ENCODE measurements at places on chromosomes 6 and 20. TPM values are rescaled to one million over a fixed set of nuclear protein-coding genes. Genes with fewer than 3 reads are reported as not detected.

GRCh38 chr6:98416027-98416426 lies 418.3 kb upstream of the POU3F2 start:
- DNase-seq: no peak
- H3K27me3 ChIP-seq: no peaks in the 10 kb centered on the region
- H3K36me3 ChIP-seq: no peaks in the 10 kb centered on the region
- H3K4me3 ChIP-seq: no peak overlapping the region
- no peak overlapping the region for H3K27ac ChIP-seq

- H3K36me3 ChIP-seq: no peaks in the 10 kb centered on the region
- H3K4me3 ChIP-seq: no peak overlapping the region
- DNase-seq: peak; percentile 29
- peak overlapping the region; percentile 5 for H3K27ac ChIP-seq
These were observed 59.6 kb upstream of the DDR1 start for GRCh38 chr6:30824698-30825097.

DNA sequence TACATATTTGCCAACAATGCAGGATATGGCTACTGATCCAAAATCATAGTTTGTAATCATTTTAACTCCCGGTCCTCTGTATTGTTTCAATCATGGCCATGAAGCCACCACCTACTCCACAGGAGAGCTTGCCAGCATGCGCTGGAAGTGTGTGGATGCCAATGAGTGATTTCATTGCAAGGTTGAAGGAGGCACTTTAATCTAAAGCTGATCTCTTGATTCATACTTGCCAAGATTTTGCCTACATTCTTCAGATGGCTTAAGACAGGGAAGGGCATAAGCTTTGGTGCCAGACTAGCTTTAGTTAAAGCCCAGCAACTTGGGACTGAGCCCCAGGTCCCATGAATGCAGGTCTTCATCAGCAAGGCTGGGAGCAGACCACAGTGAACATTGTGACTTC lies 58.8 kb downstream of the TPD52L1 start:
- no peaks in the 10 kb centered on the region for H3K36me3 ChIP-seq
- H3K4me1 ChIP-seq: no peaks in the 10 kb centered on the region
- no peak for DNase-seq
- H3K27ac ChIP-seq: no peak overlapping the region
- H3K4me3 ChIP-seq: no peak overlapping the region

DNA sequence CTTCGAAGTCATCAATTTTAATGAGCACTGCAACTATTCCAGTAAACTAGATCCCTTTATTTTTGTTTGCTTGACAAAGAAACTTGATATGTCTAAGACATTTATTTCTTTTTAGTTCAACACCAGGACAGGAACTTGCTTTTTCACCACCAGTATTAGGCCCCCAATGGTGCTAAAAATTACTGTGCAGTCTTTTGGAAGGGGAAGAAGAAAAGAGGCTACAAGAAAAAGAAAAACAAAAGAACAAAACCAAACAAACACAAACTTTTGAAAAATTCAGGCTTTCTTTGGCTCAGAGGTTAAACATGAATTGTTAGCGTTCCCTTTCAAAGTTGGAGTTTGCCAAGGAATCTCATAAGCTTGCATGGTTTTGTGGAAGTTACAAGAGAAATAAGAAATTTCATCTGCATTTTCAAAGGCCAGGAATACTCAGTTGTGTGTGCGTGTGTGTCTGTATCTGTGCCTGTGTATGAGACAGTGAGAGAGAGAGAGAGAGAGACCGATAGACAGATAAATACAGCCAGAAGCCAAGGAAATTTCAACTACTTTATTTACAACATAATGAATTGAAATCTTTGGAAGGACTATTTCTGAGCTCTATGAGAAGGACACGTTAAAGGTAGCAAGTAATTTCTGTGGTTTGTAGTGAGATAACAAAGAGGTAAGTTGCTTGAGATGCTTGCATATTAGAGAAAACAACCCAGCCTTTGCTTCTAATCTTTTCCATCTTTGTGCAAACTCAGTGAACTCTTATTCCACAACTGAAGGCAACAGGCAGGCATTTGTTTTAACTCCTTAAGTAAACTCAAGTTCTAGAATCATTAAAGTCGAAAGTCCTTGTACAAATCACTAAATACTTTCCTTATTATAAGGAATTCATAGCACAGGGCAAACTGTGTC lies 171.0 kb upstream of the CITED2 start:
- no peaks in the 10 kb centered on the region for H3K36me3 ChIP-seq
- no peak for DNase-seq
- peaks cover 29% of the 10 kb centered on the region for H3K4me1 ChIP-seq
- no peaks in the 10 kb centered on the region for H3K27me3 ChIP-seq

- no peak overlapping the region for H3K4me3 ChIP-seq
- no peak for DNase-seq
- no peaks in the 10 kb centered on the region for H3K4me1 ChIP-seq
These were observed 278.2 kb upstream of the SUPT3H start for GRCh38 chr6:45655745-45656476.

GRCh38 chr6:18203786-18204185 lies 48.6 kb downstream of the KDM1B start:
- no peaks in the 10 kb centered on the region for H3K36me3 ChIP-seq
- H3K27ac ChIP-seq: no peak overlapping the region
- H3K27me3 ChIP-seq: no peaks in the 10 kb centered on the region
- no peak overlapping the region for H3K4me3 ChIP-seq
- no peaks in the 10 kb centered on the region for H3K4me1 ChIP-seq
- DNase-seq: no peak

- no peak overlapping the region for H3K27ac ChIP-seq
- H3K4me1 ChIP-seq: no peaks in the 10 kb centered on the region
- no peaks in the 10 kb centered on the region for H3K27me3 ChIP-seq
- H3K36me3 ChIP-seq: no peaks in the 10 kb centered on the region
These were observed 166.1 kb downstream of the TMEM242 start for GRCh38 chr6:157157258-157157657.

DNA sequence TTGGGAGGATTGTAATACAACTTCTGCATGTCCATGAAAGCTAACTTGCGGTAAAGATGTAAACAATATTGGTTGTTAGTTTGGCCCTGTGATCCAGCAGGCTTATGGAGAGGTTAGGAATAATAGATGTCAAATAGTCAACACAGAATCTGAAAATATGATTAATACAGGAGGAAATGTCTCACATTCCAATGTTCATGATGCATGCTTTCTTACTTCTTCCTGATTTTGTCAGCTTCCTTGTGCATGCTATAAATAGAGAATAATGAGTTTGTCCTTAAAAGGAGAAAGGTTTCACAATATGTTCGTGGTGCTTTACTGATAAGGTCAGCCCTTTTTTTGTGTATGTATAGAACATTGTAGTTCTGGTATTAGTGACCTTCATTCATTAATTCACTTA lies 136.7 kb downstream of the MMUT start:
- H3K27me3 ChIP-seq: no peaks in the 10 kb centered on the region
- no peaks in the 10 kb centered on the region for H3K36me3 ChIP-seq
- H3K4me1 ChIP-seq: no peaks in the 10 kb centered on the region
- H3K4me3 ChIP-seq: no peak overlapping the region
- no peak overlapping the region for H3K27ac ChIP-seq

GRCh38 chr6:96760153-96760687 lies 77.1 kb downstream of the GPR63 start:
- no peak overlapping the region for H3K27ac ChIP-seq
- H3K4me3 ChIP-seq: no peak overlapping the region
- no peaks in the 10 kb centered on the region for H3K4me1 ChIP-seq
- no peak for DNase-seq

DNA sequence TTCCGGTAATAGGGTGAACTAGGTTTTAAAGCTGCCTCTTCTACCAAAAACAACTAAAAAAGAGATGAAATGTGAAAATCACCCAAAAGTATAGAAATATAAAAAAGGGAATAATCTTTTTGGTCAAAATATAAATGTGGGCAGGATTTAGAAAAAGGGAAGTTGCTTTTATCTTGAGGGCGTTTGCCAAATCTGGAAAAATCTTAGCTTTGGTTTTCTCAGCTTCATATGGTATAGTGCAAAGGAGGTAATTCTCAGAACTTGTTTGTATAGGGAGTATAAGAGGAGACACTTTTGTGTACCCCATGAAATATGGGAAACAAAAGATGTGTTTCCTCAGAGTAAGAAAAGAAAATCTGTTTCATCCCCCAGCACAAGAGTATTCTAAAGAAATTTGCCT lies 54.2 kb upstream of the TRIM26 start:
- no peaks in the 10 kb centered on the region for H3K4me1 ChIP-seq
- no peaks in the 10 kb centered on the region for H3K36me3 ChIP-seq
- no peak for DNase-seq
- no peak overlapping the region for H3K27ac ChIP-seq

DNA sequence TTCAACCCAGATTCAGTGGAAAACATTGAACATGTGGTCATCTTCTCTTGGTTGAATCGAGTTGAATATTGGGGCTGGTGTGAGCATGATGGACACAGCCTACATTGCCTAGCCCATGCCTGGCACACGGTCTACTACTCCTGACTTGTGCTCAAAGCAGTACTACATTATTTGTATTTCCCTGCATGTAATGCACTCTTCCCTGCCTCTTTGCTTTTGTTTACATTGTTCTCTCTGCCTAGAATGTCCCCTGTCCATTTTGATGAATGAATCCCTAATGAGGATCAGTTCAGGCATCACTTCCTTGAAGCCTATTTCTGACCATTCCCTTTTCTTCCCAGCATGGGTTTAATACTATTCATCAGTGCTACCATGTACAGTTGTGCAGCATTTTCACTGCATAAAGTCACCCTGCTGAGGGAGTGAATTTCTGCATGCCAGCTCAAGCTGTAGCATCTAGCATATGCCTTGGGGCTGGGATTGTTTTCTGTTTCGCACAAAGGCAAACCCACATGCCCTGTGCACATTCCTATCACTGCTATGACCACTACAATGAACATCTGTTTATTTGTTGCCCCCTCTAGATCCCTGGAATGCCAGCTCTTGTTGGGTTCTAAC lies 75.3 kb upstream of the CCN6 start:
- no peaks in the 10 kb centered on the region for H3K36me3 ChIP-seq
- no peak overlapping the region for H3K27ac ChIP-seq
- no peak overlapping the region for H3K4me3 ChIP-seq
- no peaks in the 10 kb centered on the region for H3K4me1 ChIP-seq

- H3K4me3 ChIP-seq: no peak overlapping the region
- H3K27me3 ChIP-seq: no peaks in the 10 kb centered on the region
- peaks cover 5% of the 10 kb centered on the region for H3K4me1 ChIP-seq
- no peak overlapping the region for H3K27ac ChIP-seq
These were observed 126.8 kb downstream of the AKAP7 start for GRCh38 chr6:131262060-131262459.

GRCh38 chr6:703552-703951 lies 10.6 kb upstream of the EXOC2 start:
- peaks cover 18% of the 10 kb centered on the region for H3K27me3 ChIP-seq
- DNase-seq: no peak
- no peak overlapping the region for H3K4me3 ChIP-seq
- H3K4me1 ChIP-seq: no peaks in the 10 kb centered on the region
- H3K27ac ChIP-seq: no peak overlapping the region

DNA sequence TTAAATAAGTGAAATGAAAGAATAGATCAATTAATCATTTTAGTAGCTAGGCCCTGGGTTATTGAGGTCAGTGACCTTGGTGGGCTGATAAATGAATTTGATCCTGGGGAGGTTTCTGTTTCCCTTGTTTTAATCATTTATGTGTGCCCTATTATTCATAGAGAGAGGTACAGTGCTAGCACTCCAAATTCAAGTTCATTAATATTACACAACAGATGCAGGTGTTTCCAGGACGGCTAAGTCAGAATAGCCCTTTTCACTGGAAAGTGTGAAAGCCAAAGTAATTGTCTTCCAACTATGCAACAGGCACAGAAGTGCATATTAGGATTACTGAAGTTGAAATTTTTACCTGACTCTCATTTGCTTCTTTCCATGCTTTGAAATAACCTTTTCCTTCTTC lies 61.7 kb upstream of the SGK1 start:
- no peak overlapping the region for H3K4me3 ChIP-seq
- H3K36me3 ChIP-seq: no peaks in the 10 kb centered on the region
- peak overlapping the region; percentile 58 for H3K27ac ChIP-seq
- no peaks in the 10 kb centered on the region for H3K27me3 ChIP-seq
- H3K4me1 ChIP-seq: no peaks in the 10 kb centered on the region
- no peak for DNase-seq

DNA sequence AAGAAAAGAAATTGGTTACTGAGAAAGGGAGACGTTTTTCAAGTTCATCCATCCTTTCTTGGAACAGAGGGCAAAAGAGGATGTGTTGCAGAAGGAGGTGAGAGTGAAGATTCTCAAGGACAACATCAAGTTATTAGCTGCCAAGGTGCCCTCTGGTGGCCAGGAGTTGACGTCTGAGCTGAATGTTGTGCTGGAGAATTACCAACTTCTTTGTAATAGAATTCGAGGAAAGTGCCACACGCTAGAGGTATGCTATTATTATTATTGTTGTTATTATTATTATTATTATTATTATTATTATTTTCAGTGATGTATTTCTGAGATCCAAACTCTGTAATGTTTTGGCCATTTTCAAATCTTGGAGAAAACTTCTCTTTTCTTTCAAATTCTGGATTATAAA lies 197.0 kb downstream of the UTRN start:
- no peak overlapping the region for H3K4me3 ChIP-seq
- no peaks in the 10 kb centered on the region for H3K36me3 ChIP-seq
- no peaks in the 10 kb centered on the region for H3K27me3 ChIP-seq

GRCh38 chr6:46420921-46421638 lies 70.2 kb downstream of the RCAN2 start:
- H3K4me3 ChIP-seq: no peak overlapping the region
- H3K4me1 ChIP-seq: no peaks in the 10 kb centered on the region
- DNase-seq: no peak
- H3K27me3 ChIP-seq: no peaks in the 10 kb centered on the region
- H3K27ac ChIP-seq: no peak overlapping the region

DNA sequence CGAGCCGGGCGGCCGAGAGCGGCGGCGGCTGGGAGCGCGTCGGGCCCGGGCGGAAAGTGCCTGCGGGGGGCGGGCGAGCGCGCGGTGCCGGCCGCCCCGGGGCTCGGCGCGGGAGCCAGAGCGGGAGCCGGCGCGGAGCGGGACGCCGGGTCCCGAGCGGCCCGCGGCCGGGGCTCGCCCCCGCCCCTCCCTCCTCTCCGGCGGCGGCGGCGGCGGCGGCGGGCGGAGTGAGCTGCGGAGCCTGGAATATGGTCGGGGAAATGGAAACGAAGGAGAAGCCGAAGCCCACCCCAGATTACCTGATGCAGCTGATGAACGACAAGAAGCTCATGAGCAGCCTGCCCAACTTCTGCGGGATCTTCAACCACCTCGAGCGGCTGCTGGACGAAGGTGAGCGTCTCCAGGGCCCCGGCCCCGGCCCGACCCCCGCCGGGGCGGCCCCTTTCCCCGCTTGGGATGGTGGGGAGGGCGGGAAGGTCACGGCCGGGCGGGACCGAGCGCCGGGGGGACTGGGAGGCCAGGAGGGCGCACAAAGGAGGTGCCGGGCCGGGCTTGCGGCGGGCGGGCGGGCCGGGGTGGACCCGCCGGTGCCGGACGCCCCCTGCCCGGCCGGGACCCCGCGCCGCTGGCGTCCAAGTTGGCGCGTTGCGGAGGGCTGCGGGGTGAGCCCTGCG lies 565 bp downstream of the QKI start:
- H3K4me1 ChIP-seq: peaks cover 41% of the 10 kb centered on the region
- H3K36me3 ChIP-seq: no peaks in the 10 kb centered on the region
- DNase-seq: no peak
- H3K4me3 ChIP-seq: peak overlapping the region; percentile 57
- peak overlapping the region; percentile 95 for H3K27ac ChIP-seq

PACRG gene
- total RNA-seq: not detected

ADGRF4 gene
- 2.0 TPM for total RNA-seq

SLC17A9 gene
- 32.9 TPM for total RNA-seq

SCRT2 gene
- not detected for total RNA-seq

SEMG1 gene
- total RNA-seq: not detected

FOXQ1 gene
- total RNA-seq: not detected

CAP2 gene
- 9.6 TPM for total RNA-seq

SAMD3 gene
- total RNA-seq: 4.4 TPM

All from transverse colon (tissue), 4 donors.